Dorsolateral prefrontal cortex (tissue), 122 donors: ENCODE measurements at places on chromosomes 6 and 20. TPM values are rescaled to one million over a fixed set of nuclear protein-coding genes. Genes with fewer than 3 reads are reported as not detected.

The CCN6 gene
- total RNA-seq = not detected

The RGS17 gene
- 9.0 TPM for total RNA-seq

The FIG4 gene
- total RNA-seq = 45.4 TPM

The ADGB gene
- total RNA-seq = 0.65 TPM

DNA sequence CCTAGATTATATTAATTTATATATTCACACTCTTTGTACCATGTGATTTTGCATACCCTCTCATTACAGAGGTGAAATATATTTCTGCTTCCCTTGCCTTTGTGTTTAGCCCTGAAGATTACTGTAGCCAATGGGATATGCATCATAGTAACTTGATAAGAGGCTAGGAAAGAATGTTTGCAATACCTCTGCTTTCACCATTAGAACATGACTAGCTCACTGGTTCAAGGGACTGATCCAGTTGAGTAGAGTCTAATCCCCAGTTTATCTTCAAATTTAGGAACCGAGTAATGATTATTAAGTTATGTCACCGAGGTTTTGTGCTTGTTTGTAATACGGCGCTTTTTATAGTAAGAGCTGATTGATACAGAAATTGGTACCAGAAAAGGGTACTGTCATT lies 552.6 kb upstream of the GJE1 start:
- no peak for DNase-seq

GRCh38 chr20:41786158-41786557 lies 168.0 kb upstream of the CHD6 start:
- no peak for DNase-seq

DNA sequence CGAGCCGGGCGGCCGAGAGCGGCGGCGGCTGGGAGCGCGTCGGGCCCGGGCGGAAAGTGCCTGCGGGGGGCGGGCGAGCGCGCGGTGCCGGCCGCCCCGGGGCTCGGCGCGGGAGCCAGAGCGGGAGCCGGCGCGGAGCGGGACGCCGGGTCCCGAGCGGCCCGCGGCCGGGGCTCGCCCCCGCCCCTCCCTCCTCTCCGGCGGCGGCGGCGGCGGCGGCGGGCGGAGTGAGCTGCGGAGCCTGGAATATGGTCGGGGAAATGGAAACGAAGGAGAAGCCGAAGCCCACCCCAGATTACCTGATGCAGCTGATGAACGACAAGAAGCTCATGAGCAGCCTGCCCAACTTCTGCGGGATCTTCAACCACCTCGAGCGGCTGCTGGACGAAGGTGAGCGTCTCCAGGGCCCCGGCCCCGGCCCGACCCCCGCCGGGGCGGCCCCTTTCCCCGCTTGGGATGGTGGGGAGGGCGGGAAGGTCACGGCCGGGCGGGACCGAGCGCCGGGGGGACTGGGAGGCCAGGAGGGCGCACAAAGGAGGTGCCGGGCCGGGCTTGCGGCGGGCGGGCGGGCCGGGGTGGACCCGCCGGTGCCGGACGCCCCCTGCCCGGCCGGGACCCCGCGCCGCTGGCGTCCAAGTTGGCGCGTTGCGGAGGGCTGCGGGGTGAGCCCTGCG lies 565 bp downstream of the QKI start:
- no peak for DNase-seq

DNA sequence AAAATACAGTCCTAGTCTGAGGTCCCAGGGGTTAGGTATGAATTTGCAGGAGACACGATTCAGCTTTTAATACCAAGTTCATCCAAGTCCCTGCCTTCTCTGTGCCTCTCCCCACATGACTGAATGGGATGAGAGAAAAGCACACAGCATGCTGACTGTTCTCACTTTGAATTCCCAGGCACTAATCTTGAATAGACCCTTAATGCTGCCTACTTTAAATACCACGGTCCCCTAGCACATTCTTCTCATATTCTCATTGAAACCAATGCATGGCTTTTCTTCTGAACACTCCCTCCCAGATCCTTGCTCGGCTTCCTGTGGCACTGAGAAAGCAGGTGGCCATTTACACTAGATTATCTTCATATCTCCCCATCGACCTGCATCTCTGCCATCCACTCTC lies 30.1 kb upstream of the SCAF8 start:
- DNase-seq = no peak

DNA sequence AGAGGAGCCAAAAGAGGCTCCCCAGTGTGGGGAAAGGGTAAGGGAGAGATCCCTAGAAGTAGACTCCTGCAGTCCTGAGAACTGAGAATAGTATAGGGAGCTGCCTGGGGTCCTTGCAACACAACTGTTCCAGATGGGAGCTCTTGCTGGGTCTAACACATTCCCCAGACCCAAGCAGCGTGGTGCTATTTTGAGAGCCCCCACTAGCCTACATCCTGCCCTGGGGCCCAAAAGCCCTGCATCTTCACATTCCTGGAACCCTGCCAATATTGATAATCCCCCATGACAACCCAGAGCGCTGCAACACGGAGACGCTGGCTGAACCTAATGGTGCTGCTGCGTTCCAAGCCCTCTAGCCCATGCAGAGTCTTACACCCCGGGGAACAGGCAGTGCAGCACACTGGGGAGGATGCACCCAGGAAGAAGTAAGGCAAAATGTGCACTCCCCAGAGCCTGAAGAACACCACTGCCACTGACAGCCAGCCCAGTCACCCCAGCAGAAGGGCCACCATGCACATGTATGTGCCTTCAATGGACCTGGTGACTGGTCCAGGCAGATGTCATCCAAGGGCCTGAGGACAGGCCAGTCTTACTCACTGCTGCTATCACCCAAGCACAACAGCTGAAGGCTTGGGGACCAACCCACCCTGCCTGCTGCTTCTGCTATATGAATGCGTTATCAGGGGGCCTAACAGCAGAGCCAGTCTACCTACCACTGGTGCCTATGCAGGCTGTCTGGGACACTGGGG lies 7.0 kb upstream of the RNF217 start:
- DNase-seq = no peak

DNA sequence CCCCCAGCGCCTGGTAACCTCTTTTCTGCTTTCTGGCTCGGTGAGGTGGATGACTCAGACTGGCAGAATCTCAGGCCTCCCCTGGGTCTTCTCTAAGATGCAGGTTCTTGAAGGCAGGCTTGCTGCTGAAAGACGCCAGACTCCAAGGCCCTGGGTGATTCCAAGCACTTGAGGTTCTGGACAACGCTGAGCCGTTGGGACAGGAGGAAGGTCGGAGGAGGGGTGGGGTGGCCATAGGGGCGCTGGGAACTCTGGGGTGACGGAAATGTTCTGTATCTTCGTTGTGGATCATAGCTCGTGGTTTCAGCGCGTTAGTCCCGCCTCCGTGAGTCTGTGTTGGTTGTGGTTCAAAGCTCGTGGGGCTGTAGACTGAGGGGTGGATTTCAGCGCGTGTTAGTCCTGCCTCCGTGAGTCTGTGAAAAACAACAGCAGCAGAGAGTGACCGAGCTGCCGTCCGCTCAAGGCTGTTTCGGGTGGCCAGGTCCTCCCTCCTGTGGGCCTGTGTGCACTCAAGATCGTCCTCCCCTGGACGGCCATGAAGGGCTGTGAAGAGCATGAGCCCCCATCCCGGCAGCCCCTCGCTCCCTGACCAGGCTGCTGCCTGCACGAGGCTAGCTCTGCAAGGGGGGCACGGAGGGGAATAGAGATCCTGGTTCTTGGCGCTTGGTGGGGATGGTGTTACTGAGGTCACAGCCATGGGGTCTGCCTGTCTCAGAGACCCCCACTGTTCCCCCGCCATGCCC lies 7.7 kb downstream of the NTSR1 start:
- no peak for DNase-seq
